Mucosa of gallbladder (tissue), 1 donor: ENCODE measurements at places on chromosomes 13 and 19. TPM values are rescaled to one million over a fixed set of nuclear protein-coding genes. Genes with fewer than 3 reads are reported as not detected.

DNA sequence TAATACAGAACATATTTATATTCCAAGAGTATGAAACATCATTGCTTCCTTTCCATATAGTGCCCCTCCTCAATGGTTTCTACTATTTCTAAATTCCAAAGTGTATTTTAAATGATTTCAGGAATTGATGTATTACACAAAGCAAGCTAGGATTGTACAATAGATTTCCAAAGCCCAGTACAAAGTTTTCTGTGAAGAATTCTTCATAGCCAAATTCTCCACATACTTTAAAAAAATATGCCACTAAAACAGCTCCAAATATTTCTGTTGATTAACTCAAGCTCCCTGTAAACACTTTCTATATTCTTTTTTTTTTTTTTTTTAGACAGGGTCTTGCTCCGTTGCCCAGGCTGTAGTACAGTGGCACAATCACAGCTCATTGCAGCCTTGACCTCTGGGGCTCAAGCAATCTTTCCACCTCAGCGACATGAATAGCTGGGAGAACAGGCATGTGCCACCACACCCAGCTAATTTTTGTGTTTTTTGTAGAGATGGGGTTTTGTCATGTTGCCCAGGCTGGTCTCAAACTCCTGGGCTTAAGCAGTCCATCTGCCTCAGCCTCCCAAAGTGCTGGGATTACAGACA is 50.6 kb downstream of the ELF1 start:
- no peak for DNase-seq

DNA sequence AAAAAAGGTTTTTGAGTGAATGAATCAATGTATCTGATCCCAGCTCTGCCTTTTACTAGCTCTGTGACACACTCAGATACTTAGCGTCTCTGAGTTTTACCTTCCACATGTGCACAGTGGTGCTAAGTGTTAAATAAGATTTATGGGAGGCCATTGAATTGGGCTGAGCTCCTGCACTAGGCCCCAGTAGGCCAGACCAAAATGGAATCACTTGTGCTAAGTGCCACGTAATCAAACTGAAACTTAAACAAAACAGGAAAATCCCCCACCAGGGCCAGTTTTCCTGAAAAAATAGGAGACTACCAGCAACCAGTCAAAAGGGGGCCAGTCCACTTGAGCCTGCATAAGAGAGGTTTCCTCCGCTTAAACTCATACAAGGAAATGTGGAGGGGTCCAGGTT is 40.9 kb downstream of the GJA3 start:
- DNase-seq = no peak

DNA sequence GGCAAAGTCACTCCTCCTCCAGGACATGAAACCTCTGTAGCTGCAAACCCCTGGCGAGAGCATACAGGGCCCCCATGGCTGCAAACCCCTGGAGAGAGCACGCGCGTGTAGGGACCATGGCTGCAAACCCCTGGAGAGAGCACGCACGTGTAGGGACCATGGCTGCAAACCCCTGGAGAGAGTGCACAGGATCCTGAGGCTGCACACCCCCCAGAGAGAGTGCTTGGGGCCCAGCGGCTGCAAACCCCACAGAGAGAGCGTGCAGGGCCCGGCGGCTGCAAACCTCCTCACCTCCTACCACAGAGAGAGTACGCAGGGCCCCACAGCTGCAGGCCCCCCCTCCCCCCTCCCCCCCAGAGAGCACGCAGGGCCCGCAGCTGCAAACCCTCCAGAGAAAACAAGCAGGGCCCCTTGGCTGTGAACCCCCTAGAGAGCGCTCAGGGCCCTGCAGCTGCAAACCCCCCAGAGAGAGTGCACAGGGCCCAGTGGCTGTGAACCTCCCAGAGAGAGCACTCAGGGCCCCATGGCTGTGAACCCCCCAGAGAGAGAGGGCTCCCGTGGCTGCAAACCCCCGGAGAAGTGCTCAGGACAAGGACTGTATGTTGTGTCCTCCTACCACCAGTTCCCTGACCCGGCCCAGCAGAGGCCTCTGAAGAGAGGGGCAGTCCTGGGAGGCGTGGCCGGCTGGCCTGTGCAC is 7.3 kb downstream of the ADPRHL1 start:
- no peak for DNase-seq

- DNase-seq = no peak
These were observed 1.3 kb downstream of the CARM1 start for GRCh38 chr19:10872546-10873107.

Gene WASF3
- total RNA-seq = 11.5 TPM
